Astrocyte (in vitro differentiated cells and primary cell): ENCODE measurements at places on chromosomes 6 and 20.

DNA sequence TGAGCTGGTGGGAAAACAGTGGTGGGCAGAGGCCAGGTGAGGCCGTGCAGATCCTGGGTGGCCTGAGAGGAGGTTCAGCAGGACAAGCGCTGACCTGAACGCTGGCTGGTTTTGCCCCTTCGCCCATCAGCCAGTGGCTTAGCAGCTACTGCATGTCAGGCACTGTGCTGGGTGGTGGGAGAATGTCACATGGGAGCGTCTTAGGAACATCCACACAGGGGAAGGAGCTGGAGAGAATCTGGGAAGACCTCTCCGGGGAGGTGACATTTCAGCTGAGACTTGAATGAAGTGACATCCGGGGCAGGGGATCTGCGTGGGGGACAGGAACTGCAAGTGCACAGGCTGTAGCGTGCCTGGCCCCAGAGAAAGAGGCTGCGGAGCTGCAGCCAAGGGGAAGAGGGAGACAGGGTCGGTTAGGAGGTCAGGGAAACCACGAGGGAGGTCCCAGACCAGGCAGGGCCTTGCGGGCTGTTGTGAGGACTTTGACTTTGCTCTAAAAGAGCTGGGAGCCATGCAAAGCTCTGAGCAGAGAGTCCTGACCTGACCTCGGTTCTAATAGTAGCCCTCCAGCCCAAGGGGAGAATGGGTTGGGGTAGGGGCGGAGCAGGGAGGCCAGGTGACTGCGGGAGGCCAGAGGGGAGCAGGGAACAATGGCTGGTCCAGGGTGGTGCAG, 156.8 kb upstream of the PTPN1 start:
- DNase-seq = no peak

DNA sequence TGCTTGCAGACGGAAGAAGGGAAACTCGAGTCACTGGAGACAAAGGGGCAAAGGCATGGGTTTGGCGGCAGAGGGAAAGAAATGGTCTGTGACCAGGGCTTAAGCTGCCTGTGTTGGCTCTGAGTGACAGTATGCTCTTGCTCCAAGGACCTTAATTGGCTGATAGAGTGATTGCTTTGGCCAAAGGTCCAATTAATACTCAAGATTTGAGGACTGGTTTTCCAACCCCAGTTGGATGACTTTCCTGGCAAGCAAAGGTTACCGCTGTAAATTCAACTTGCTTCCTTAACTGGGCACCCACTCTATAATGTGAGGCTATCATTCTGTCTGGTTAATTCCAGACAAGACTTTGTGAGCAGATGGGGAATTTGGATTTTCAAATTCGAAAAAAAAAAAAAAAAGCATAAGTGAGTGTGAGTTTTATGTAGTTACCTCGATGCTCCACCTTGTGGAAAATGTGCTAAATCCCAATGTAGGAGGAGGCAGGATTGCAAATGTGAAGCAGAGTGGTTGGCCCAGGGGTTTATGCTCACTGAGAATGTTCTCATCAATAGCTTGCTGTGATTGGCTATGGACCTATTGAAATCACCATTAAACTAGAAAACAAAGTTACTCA, 150.7 kb upstream of the GMDS start:
- DNase-seq = no peak

- DNase-seq = peak; percentile 10
Observed at GRCh38 chr6:69907981-69908498, 41.7 kb downstream of the COL19A1 start.

GRCh38 chr6:160949531-160949930, 42.0 kb upstream of the MAP3K4 start:
- DNase-seq = no peak

DNA sequence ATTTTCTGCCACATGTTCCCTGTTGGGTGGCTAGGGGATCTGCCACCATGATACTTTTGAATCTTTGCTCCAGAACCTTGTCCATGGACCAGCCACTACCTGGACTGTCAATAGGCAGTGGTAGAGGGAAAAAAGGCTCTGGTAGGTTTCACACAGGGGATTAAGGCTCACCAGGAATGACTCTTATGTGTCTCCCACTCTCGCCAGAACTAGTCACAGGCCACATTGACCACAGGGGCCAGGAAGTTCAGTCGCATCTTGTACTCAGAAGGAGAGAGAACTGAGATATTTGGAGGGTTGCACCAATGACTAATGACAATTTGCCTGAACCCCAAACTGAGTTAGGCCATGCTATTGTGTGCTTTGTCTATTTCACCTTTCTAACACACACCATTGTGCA, 23.6 kb upstream of the APCDD1L start:
- peak; percentile 79 for DNase-seq

- DNase-seq = peak; percentile 72
Observed at GRCh38 chr20:23637282-23638221, at the start of gene CST3. Gene CST3 (minus strand): TSS chr20:23637955. CDS start chr20:23637862, 93 bp downstream.
